EL (cell line): ENCODE measurements at places on chromosomes 12 and 14.

GRCh38 chr12:32062881-32063280 is 43.8 kb upstream of the BICD1 start:
- no peak for DNase-seq

DNA sequence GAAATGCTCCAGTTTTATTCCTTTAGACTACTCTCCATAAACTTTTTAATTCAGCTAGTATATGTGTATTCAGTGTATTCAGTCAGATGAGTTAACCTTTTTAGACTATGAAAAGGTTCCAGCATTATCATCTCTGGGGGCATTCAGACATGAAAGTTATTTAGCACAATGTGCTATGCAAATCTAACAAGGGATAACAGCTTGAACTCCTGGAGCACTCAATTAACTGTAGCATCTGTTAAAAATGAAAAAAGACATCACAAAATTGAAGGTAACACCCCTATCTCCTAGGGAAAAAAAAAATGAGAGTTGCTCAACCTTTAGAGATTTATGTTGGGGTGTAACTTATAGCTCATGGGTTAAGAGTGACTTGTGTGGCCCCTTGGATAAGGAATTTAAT is 211.5 kb downstream of the PHLDA1 start:
- DNase-seq = no peak

GRCh38 chr12:70059373-70059772 is 183.9 kb upstream of the CNOT2 start:
- DNase-seq = no peak

DNA sequence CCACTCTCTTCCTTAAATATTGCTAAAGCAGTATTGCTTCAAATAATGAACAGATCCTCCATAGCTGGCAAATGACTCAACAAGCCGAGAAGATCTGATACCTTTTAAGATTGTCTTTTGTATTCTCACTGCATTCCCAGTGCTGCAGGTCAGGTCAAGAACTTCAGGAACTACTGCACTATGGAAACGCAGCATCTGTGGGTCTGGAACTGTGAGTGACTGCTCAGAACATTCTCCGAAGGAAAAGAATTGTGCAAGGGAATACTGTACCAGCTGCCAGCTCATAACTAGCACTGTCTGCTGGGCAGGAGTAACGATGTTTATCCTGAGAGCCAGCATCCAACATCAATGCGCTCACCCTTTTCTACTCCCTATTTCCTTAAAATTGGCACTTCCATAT is 348.0 kb upstream of the SOX5 start:
- DNase-seq = no peak
